ENCODE measurements at places on chromosomes 12 and 14.
A peak's percentile ranks its signal among the peaks of the same experiment; 100 is the strongest.

GRCh38 chr14:78340250-78340649, 170.1 kb downstream of the NRXN3 start:
- no peak for DNase-seq

GRCh38 chr12:40145896-40146295, 40.0 kb upstream of the SLC2A13 start:
- DNase-seq: no peak

DNA sequence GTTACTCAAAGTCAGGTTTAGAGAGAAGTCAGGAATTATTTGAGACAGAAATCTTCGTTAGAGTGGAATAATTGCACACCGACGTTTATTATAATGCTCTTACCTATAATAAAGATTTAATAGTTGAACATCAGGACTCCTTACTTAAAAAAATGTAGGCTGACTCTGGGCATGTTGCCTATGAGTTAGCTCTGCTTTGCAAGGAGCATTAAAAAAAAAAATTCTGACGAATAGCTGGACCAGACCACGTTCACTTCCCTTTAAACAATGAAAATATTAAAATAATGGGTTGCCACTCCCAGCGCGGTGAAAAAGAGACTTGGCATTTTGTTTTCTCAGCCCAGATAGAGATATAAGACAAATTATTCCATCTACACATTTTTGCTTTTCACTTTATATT, 574 bp upstream of the FANCM start:
- DNase-seq: no peak

DNA sequence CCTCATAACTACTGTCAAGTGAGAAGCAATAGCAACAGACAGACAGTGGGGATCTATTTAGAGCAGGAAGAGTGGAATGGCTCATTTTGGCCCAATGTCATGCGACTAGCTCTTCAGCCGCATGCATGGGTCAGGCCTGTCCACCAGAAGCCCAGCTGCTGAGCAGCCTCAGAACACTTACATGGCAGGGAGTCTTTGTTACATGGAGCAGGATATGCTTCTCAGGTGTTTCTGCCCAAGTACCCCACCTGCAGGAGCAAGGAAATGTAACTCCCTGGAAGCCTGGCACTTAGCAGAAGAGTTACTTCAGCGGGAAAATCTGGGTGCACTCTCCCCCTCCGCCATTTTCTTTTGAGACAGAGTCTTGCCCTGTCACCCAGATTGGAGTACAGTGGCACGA, 73.5 kb upstream of the ARHGAP5 start:
- no peak for DNase-seq

DNA sequence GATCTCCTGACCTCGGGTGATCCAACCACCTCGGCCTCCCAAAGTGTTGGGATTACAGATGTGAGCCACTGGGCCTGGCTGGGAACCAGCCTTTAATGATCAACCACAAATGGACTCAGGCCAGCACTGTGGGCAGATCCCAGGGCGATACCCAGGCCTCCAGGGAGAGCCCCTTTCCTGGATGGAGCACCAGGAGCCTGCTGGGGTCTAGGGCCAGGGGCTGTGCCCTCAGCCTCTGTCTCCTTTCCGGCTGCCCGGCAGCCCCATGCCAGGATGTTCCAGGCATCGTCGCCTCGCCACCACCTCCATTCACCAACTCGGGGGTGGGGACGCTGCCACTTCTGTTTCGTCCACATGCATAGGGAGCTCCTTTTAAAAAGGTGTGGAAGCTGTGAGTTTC, 2.3 kb downstream of the ADGRD1 start:
- no peak for DNase-seq

DNA sequence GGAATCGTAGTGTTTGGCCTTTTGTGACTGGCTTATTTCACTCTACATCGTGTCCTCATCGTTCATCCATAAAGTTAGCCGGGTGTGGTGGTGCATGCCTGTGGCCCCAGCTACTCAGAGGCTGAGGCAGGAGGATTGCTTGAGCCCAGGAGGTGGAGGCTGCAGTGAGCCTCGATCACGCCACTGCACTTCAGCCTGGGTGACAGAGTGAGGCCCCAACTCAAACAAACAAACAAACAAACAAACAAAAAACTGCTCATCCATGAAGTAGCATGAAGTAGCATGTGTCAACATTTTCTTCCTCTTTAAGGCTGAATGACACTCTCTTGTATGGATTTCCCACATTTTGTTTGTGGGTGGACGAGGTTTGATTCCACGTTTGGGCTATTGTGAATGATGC, 44.0 kb upstream of the MEG3 start:
- no peak for DNase-seq

- no peak for DNase-seq
These were observed 15.9 kb downstream of the MAP3K12 start for GRCh38 chr12:53483225-53483978.

GRCh38 chr14:91415794-91416743, 1.6 kb downstream of the CCDC88C start:
- DNase-seq: no peak

GRCh38 chr14:89858089-89858488, 96.4 kb downstream of the EFCAB11 start:
- no peak for DNase-seq

DNA sequence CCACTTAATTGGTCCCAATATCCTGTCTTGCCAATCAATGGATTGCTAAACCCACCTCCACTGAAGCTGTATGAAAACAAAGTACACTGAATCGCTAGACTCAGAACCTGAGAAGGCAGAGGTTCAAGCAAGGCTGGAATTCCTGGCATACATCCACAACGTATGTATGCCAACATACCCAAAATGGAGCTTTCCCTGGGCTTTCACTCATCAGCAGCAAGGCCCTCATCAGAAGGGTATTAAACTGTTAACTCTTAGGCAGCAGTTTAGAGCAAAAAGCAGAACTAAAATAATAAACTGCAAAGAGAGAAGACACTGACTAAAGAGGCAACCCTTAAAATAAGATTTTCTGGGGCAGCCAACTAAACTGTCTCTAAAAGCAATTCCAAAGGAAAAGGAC, 13.6 kb downstream of the MED13L start:
- DNase-seq: no peak

DNA sequence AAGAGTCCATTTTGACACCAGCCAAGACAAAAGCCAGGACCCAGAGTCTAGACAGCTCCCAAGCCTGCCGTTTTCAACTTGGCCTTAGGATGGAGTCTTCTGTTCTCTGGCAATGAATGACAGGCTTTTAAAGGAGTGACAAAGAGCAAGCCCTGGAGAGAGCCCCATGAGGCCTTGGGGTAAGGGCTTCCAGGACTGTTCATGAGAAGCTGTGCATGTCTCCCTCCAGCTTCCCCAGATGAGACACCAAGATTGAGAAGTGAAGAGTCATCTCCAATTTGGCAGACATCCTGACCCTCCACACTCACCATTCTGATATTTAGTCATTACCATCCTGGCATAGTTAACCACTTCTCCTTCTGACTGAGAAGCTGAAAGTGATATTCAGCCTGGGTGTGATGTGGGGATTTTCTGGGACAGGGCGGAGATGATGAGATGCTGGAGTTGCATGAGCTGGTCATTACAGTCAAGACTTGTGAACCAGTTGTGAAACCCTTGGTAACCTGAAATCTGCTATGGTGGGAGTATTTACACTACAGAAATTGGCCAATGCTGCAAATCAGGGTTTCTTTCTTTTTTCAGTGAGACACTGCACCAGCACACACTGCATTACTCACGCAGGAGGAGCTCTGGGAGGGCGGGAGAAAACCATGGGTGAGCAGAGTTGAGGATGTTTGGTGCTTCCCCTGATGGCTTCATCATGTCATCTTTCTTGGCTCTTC, 77.8 kb downstream of the VCPKMT start:
- DNase-seq: peak; percentile 99

GRCh38 chr12:11681207-11681606, 31.7 kb downstream of the ETV6 start:
- DNase-seq: no peak
